ENCODE measurements at places on chromosomes 1 and 21. TPM values are rescaled to one million over a fixed set of nuclear protein-coding genes. Genes with fewer than 3 reads are reported as not detected.

ASAP3 gene
- 4.0 TPM for total RNA-seq

PGLYRP4 gene
- not detected for total RNA-seq

ADGRL2 gene
- 6.7 TPM for total RNA-seq

KCNA3 gene
- total RNA-seq = not detected

OR2L13 gene
- not detected for total RNA-seq

ATP6V1G3 gene
- 0.22 TPM for total RNA-seq

KRTAP21-2 gene
- total RNA-seq = not detected

LEFTY2 gene
- total RNA-seq = not detected

VWA1 gene
- 13.1 TPM for total RNA-seq

ACBD6 gene
- 53.2 TPM for total RNA-seq

ZNF691 gene
- 6.0 TPM for total RNA-seq

KRTAP13-3 gene
- total RNA-seq = not detected

TSPEAR gene
- 0.26 TPM for total RNA-seq

RWDD3 gene
- 18.1 TPM for total RNA-seq

TMEM79 gene
- 0.54 TPM for total RNA-seq

TMEM269 gene
- total RNA-seq = under 0.01 TPM

CACNA1S gene
- not detected for total RNA-seq

GALNT2 gene
- total RNA-seq = 45.0 TPM

NFASC gene
- 0.17 TPM for total RNA-seq

SPATA45 gene
- total RNA-seq = not detected

ADORA1 gene
- total RNA-seq = not detected

SPRR5 gene
- total RNA-seq = not detected

GNAT2 gene
- total RNA-seq = 0.17 TPM

NBPF14 gene
- total RNA-seq = 3.1 TPM

VWA5B1 gene
- total RNA-seq = not detected

HNRNPCL2 gene
- total RNA-seq = not detected

IL12RB2 gene
- 0.11 TPM for total RNA-seq

GBP5 gene
- total RNA-seq = under 0.01 TPM

S100A1 gene
- total RNA-seq = not detected

LCE2C gene
- total RNA-seq = not detected

OR2AK2 gene
- not detected for total RNA-seq

NECTIN4 gene
- total RNA-seq = 0.34 TPM

CELA3B gene
- 0.09 TPM for total RNA-seq

TAS1R3 gene
- total RNA-seq = 0.11 TPM

KPRP gene
- not detected for total RNA-seq

SERPINC1 gene
- total RNA-seq = 0.22 TPM

C4BPA gene
- total RNA-seq = not detected

USH2A gene
- total RNA-seq = not detected

MAN1C1 gene
- 1.8 TPM for total RNA-seq

NPR1 gene
- 32.7 TPM for total RNA-seq

MPZ gene
- total RNA-seq = 1.7 TPM

ADAM30 gene
- total RNA-seq = not detected

LDLRAD2 gene
- 0.09 TPM for total RNA-seq

IFNAR1 gene
- 19.6 TPM for total RNA-seq

SMAP2 gene
- total RNA-seq = 3.4 TPM

LRRC38 gene
- total RNA-seq = not detected

LHX8 gene
- total RNA-seq = not detected

SLC9C2 gene
- total RNA-seq = not detected

All from dermis lymphatic vessel endothelial cell (primary cell).